T-helper 1 cell (primary cell): ENCODE measurements at places on chromosomes 7 and 10.

GRCh38 chr7:151301471-151302462, 39.8 kb upstream of the NUB1 start:
- DNase-seq, result no peak

DNA sequence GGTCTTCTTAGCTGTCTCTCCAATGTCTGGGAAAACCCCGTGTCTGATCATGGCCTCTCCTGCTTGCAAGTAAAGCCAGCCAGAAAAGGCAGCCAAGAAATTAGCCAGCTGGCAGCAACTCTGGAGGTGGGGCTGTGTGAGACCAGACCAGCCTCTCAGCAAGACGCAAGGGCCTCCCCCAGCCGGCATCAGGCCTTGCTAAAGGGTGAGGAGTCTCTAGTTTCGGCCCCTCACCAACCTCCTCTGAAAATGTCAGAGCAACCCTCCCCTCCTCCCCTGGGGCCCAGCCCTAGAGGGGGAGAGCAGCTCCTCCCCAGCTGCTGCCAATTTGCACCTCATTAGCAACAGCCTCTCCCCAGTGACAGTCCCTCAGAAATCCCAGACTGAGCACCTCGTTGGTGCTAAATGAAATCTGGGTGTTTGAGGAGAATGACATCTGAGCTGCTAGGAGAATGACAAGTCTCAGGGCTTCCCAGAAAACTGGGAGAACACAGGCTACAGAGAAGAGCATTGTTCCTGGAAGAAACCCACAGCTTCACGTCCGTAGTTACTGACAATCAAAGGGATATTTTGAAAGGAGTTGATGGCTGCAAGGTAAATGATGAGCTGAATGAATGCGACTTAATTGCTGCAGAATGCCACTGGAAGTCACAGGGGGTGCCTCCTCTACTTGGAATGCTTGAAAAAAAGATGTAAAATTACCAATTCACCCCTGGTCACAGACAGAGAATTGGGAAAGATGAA, 25.9 kb downstream of the DGKI start:
- no peak for DNase-seq

DNA sequence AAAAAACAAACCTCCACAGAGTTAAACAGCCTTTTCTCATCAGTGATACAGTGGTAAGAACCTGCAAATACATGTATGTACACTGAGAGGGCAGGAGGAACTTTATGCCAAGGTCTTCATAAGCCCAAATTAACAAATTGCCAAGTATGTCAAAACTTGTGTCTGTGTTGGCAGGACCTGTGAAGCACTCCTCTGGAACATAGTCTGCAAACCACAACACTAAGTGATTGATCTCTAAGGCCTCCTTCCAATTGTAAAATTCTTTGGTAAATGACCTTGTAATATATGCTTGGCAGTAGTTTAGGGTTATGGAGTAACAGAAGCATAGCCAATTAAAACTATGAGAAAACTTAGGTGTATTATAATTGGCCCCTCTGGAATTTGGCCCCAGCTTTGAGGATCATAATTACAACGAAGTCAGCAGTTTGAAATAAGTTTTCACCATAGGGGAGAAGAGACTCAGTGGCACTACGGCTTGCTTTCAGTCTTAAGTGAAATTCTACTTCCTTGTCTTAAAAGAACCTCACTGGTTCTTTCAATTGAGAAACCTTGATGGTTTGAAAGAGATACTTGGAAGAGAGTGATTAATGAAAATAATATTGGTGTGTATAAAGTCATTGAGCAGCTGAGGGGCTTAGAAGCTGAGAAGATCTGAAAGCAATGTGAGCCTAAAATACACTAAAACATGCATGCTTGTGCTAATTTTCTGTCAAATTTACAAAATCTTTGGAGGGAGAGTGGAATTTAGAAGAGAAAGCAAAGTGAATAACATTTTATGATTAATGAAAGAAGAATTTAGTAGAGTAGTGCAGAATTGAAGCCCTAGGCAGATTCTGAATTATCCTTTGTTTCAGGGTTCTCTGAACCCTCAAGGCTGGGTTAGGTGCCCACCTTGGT, 57.6 kb downstream of the CNNM2 start:
- DNase-seq, result no peak

DNA sequence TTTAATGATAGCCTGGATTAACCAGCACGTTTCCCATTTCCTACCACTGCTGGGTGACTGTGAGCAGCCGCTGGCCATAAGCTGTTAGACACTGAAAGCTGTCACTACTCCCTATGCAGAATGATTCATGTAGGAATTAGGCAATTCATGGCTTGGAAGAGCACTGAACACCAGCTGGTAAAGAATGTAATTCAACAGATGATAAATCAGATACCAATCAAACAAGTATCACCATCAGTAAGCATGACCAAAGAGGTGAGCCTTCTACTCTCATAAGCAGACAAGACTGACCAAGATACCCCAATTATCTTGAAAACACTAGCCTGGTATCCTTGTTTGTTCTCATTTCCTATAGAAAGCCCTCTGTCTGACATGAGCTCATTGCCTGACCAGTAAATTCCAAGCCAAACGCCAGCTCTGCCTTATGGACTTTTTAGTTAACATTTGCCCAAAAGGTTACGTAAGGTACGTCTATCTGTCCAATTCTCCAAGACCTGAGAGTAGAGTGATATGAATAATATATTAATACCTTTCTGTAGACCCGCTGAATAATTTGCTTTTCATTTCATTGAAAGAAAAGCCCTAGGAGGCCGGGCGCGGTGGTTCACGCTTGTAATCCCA, 127.7 kb downstream of the ELMO1 start:
- DNase-seq, result no peak

DNA sequence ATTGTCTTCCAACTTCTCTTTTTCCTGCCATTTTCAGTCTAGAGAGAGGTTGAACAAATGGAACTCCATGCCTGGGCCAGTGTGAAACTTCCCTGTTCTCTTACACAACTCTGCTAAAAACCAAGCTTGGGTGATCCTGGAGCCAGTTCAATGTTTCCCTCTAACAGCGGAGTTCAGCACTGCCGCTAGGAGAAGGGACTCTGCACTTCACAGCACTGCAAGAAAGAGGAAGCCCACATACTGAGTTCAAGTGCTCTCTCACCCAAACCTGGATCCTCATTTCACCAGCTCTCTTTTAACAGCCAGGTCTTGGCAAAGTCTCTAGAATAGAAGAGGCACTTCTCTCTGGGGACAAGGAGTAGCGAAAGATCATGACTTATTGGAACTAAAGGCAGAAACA, 18.8 kb downstream of the FOXI2 start:
- DNase-seq, result no peak

GRCh38 chr7:1344981-1345701, 112.5 kb downstream of the UNCX start:
- no peak for DNase-seq

DNA sequence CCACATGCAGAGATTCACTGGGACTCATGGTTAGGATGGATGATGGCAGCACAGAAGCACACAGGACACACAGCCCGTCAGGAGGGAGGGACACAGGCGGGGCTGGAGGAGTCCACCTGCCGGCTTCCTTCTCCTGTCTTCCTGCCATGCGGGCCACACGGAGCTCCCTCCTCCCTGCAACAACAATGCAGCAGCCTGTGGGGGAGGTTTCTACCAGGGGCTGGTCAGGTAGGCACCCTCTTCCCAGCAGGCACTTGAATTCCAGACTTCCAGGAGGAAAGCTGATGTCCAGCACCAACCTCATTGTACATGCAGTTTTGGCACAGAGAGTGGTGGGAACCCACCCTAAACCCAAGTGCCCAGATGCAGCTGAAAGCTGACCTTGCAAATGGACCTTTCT, 341.2 kb downstream of the GLRX3 start:
- no peak for DNase-seq

DNA sequence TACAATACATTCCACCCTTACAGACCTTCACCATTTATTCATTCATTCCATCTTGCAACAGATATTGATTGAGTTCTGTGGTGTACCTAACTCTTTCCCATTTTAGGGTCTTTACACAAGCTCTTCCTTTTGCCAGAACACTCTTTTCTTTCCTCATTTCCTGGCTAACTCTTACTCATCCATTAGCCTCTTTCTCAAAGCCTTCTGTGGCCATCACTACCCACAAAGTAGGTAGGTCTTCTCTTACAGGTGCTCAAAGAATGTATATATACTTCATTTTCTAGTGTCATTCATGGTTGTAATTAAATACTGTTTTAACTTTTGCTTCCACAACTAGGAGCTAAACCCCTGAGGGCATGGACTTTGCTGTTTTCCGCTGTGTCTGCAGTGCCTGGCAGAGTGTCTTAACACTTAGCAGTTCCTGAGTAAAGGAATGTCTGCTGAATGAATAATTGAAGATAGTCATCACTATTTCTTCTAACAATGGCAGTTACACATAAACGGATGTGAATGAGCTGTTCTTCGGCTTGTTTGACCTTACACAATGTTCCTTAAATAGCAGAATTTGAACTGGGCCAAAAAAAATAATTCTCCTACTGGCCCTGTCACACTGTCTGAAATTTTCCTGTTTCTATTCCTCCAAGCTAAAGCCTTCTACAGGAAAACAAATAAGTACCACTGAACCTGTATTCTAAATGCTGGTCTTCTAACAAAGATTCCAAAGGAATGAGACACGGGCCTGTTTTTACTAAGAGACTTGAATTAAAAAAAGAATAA, 15.1 kb downstream of the BCAP29 start:
- DNase-seq, result no peak

- no peak for DNase-seq
Measured at GRCh38 chr7:27965650-27966049, 214.9 kb downstream of the JAZF1 start.

DNA sequence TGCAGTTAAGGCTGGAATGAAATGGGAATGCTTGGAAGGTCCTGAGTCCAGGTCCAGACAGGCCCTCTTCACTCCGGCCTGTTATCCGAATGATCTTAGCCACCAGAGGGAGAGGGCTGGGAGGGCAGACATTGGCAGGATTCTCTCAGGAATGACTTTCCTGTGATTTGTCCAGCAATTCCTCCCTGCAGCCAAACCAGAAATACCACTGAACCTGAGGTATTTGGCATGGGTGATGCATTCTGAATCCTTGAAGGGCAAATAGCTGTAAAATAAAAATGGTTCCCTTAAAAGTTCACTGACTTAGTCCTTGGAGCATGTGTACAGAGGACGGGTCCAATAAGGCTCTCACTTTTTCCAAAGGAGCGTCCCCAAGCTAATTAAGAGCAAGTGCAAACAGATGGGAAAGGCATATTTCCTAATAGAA, 77.5 kb upstream of the HABP2 start:
- no peak for DNase-seq

DNA sequence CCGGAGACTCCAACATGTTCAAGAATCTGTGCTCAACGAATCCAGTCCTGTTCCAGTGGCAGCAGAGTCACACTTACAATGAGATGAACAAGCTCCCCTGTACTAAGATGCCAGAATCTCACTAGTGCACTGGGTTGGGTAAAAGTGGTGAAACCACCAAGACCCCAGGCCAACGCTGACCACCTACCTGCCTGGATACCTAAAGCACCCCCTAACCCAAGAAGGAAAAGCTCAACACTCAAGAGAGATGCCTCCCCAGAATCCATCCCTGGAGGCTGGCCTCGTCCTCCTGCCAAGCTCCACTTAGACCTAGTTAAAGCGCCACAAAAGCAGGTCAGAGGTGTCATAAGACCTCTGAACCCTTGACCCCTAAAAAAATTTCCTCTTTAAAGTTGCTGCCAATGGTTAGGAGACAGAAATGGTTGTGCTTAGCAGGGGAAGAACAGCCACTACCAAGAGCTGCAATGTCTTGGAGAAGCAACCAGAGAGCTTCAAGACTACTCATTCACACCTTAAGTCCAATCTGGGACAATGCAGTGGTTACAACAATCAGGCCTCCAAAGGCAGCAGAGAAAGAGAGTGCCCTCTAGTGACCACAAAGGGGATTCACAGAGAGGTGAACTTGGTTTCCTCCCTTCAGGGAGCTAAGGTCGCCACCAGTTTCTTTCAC, 94.6 kb upstream of the MACROH2A2 start:
- no peak for DNase-seq

DNA sequence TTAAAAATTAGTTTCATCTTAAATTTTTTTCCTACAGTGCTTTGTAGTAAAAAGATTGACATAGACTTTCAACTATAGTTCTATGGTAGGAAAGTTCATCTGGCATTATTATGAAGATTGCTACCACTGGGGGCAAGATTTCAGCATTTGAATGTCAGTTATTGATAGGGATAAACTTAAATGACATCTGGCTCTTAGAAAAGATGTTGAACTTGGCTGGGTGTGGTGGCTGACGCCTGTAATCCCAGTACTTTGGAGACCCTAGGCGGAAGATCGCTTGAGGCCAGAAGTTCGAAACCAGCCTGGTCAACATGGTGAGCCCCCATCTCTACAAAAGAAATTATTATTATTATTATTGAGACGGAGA, 1.4 kb upstream of the TRA2A start:
- DNase-seq, result no peak

DNA sequence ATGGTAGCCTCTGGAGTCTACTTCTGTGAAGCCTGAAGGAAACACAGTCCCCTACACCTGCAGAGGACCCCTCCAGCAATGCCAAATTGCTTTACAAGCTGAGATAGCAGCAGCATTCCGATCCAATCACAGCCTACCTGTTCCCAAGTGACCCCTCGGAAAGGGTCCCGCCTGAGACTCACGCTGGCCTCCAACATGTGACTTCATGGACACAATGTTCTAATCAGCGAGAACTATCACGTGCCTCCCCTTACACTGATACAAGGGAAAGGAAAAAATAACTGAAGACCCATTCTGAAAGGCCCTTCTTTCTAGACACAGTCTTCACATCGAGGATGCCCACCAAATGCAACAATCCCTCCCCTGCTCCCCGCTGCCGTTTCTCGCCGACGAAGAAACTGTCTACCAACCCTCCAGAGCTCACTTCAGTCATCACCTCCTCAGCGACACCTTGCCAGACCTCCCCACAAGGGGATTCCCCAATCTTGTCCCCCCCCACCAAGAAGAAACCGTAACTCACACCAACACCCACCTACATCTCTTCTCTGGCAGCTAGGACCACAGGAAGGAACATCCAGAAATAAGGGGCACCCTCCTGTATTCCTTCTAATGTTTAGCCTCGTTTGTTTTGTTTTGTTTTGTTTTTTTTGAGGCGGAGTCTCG, 1.8 kb downstream of the SNX8 start:
- no peak for DNase-seq
